Activated CD4-positive, alpha-beta T cell treated with anti-CD3 and anti-CD28 coated beads, Interleukin-10, Interleukin-2, amounts not matched to agents 100 ng/mL and 50 ng/mL, durations not matched to agents 16 hours and 8 hours (primary cell): ENCODE measurements at places on chromosomes 1 and 21.

GRCh38 chr1:217498209-217498608 lies 132.7 kb downstream of the GPATCH2 start:
- DNase-seq, result no peak

DNA sequence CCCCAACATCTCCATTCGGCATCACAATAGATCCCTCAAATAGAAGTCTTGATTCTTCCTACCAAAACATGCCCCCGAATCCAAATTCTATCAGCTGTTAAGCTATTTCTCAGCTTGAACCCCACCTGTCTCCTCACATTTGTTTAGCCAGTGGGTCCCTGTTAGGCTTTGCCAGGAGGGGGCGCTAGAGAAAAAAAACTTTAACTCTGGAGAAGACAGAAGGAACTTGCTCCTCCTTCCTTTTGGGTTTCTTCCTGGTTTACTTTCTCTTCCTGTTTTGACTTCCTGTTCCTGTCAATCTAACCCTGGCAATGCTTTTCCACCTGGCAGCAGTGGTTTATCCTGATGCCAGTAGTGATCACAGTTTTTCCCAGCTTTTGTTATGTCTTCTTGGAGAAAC lies 95.6 kb upstream of the KCNK1 start:
- DNase-seq, result peak; percentile 54

- no peak for DNase-seq
Observed at GRCh38 chr1:39894884-39895495, 6.7 kb downstream of the MYCL start.

GRCh38 chr1:83882906-83883305 lies 116.0 kb downstream of the TTLL7 start:
- no peak for DNase-seq

DNA sequence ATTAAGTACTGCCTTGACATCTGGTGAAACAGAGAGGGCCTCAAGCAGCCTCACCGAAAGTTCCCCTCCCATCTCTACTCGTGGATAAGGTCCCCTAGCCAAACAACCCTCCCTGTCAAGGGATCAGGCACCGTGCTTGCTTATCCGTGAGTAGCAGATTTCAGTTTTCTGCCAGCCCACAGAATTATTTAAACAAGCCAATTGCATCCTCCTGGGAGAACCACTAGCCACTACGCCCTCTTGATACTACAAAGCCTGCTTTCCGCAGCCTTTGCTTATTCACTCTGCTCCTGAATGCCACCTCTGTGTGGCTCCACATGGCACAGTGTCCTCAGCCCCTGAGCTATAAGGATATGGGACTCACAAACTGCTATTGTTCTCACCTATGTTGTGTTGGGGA lies 5.9 kb upstream of the TFF2 start:
- DNase-seq, result no peak

DNA sequence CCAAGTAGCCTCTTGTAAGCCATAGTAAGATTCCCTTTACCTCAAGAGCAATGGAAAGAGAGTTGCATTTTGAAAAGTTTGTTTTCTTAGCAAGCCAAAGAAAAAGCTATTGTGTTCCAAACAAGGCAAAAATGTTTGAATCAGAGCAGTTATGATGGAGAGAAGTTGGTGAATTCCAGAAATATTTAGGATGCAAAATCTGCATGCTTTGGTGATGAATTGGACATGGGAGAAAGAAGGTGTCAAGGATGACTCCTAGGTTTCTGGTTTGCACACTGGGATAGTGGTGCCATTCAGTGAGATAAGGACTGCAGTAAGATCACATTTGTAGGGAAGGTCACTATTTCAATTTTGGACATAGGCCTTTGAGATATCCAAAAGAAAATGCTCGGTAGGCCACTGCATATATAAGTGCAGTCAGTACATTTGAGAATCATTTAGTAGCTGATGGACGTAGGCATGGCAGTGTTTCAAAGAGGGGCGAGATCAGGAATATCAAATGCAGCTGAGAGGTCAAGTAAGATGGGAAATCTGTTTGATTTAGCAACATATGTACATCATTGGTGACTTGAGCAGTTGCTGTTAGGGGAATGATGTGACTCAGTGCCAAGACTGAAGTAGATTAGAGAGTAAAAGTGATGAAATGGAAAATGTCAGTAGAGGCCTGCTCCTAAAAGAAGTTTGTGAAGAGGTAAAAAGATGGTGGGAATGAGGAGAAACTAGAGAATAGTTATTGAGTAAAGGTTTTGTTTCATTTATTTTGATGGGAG lies 33.9 kb upstream of the GPR25 start:
- no peak for DNase-seq
